ENCODE measurements at places on chromosomes 4 and X.

DNA sequence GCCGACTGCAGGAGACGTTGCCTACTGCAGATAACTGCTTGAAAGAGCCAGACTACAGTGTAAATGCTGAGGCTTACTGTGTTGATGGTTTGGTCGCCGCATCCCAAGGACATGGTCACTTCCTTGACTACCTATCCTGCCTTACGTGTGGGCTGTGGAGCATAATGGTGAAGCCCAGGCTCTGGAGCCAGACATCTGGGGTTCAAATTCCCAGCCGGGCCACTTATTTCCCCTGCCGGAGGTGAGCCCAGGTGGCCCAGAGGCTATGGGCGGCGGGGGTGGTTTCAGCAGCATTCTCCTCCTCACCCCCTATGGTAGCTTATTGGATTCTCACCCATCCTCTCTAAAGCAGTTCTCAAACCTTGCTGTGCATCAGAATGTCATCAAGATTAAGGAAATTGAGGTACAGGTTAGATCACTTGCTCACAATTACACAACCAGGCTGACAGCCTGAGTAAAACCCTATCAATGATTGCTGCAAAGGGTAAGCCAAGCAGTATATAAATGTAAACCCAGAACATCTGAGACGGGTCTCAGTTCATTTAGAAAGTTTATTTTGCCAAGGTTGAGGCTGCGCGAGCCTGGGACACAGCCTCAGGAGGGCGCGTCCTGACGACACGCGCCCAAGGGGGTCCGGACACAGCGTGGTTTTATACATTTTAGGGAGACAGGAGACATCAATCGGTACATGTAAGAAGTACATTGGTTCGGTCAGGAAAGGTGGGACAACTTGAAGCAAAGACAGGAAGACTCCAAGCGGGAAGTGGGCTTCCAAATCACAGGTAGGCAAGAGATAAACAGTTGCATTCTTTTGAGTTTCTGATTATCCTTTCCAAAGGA lies 48.5 kb downstream of the EVC start:
- no peak for DNase-seq

- DNase-seq = peak; percentile 59
Observed at GRCh38 chrX:39975101-39975925, 122.4 kb downstream of the BCOR start.

DNA sequence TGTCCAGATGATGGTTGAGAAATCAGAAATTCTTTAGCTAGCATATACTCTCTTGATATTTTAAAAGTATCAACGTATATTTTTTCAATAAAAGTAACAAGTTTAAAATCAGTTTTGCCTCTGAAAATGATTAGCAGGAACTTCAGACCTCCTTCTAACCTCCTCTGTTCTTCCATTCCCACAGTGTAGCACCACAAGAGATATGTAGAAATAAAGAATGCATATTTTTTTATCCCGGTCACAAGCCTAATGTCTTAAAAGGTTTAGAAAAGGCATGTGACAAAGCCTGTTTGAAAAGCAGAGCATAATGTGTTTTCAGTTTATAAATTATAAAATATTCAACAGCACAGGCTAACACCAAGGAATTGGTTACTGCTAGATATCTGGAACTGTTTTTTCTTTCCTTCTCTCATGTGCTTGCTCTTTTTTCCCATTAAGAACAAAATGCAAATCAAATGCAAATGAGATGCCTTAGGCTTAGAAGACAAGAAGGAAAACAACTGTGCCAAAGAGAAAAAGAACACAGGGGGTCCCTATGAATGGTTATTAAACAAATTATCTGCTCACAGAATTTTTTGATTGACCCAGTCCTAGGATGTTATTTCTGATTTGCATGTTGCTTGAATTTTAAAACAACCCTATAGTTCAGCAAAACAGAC lies 351.7 kb upstream of the FAM241A start:
- no peak for DNase-seq

DNA sequence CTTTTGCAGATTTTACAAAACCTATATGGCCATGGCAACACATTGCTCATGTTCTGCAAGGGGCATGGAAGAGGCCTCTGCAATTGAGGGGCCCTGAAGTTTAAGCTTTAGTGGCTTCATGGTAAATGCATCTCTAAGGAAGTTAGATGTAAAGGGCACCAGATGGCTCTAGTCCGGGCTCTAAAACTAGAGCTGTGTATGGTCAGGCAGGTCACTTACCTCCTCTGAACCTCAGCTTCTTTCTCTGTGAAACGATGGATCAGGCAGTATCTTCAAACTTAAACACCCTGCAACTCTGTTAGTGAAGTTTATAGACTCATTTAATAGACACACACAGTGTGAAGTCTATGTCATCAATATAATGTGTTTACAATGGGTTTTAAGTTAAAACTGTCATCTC lies 10.0 kb downstream of the MAGEB17 start:
- DNase-seq = no peak

GRCh38 chr4:73704314-73705055 lies 35.9 kb upstream of the CXCL8 start:
- DNase-seq = peak; percentile 100

DNA sequence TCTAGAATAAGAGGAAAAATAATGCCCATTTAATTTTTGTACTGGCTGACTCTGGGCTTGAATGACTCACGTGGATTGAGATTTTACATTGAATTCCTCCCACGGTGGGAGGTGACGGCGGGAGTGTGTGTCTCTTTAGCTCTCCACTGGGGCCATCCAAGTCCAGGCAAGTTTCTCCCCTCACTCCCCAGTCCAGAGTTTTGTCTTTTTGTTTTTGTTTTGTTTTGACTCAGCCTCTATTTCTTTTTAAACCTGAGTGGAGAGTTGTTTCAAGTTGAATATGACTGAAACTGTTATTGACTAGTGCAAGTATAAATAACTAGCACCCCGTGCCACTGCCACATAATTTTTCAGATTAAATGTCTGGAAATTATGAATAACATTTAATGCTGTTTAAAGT lies 13.6 kb downstream of the CHST7 start:
- peak; percentile 59 for DNase-seq

DNA sequence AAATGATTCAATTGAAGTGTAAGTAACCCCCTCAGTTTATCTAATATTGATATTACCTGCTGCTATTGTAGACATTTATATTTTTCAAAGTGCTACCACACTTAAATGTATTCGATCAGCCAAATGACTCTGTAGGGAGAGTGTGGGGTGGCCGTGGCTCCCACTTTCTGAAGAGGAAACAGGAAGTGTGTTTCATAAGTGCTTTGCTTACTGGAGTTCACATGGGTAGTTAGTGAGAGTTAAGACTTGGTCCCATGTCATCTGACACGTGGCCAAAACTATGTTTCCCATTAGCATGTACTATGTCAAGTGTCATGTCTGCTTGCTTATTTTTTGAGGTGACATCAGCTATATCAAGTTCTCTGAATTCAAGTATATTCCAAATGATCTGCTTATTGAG lies 308.1 kb upstream of the GATB start:
- DNase-seq = no peak

DNA sequence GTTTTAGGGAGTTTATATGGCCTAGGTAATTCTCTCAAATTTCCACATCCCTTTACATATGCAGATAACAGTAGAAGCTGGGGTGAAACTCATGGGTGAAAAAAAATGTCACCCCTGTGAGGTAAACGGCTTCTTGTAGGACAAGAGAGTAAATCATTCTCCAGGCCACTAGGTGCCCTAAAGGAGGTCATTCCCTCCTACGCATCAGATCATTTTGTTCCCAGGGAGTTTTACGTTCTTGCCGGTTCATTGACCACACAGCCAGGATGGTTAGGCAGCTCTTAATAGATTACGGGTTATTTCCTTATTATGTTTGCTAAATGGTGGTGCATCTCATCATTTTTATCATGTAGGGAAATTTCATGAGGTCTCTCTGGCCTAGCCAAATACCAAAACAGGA lies 225.8 kb upstream of the NOCT start:
- DNase-seq = no peak

GRCh38 chrX:41482154-41482850 lies 35.2 kb downstream of the NYX start:
- DNase-seq = no peak

GRCh38 chr4:127224556-127224955 lies 408.2 kb upstream of the INTU start:
- no peak for DNase-seq

GRCh38 chrX:41339148-41339547 lies 5.2 kb downstream of the DDX3X start:
- no peak for DNase-seq

DNA sequence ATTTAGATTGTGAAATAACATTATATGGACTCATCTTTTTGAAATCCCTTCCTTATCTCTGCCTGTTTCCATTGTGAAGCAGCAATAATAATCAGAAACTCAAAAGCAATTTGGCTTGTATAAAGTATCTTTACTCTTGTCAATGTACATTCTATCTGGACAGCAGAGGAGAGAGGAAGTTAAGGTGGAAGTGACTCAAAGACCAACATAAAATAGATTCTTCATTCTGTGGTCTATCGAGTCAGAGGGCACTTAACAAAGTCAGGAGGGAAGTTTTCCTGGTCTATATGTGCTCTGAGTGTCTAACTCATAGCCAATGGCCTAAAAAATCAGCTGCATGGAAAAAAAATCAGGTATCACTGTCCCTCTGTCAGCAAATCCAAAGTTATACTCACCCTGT lies 155.5 kb downstream of the EMCN start:
- peak; percentile 30 for DNase-seq

- DNase-seq = no peak
Observed at GRCh38 chrX:77440330-77440729, 6.9 kb upstream of the FGF16 start.

DNA sequence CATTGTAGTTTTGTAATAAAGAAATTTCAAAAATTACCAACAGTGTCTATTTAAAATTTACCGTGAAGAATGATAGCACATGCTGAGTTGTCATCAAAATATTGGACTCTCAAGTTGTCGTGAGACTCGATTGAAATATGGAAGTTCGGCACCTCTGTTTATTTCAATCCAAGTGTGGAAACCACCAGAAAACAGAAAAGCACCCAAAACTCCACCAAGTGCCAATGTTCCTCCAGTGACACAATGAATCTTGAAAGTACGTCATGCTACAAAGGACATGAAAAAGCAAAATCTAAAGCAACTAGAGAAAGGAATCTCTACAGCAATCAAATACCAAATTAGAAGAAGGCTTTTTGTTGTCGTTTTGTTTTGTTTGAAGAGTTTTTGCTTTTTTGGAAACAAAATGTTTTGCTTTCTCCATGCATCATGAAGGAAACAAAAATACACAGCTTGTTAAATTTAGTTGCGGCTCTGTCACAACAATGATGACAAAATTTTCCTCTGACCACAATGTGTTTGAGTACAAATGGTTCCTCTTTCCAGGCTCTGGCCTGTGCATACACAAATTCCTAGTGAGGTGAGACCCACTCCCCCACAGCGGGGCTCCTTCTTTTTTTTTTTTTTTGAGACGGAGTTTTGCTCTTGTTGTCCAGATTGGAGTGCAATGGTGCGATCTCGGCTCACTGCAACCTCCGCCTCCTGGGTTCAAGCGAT lies 9.6 kb upstream of the IL13RA1 start:
- no peak for DNase-seq

DNA sequence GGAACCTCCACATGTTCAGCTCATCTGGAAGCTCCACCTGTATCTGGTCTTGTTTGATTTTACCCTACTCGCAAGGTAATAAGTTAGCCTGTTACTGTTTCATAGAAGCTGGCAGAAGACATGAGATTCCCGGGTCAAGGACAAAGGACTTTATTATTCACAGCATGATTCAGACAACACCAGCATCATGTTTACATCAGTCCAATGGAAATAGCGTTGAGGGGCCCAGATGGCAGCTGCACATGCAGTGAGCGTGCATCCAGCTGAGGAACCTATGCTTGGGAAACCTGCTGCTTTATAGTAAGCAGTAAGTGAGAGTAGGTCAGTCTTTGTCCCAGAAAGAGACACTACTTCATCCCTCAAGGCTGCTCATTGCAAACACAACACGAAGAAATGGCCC lies 19.8 kb downstream of the TSPAN5 start:
- no peak for DNase-seq

DNA sequence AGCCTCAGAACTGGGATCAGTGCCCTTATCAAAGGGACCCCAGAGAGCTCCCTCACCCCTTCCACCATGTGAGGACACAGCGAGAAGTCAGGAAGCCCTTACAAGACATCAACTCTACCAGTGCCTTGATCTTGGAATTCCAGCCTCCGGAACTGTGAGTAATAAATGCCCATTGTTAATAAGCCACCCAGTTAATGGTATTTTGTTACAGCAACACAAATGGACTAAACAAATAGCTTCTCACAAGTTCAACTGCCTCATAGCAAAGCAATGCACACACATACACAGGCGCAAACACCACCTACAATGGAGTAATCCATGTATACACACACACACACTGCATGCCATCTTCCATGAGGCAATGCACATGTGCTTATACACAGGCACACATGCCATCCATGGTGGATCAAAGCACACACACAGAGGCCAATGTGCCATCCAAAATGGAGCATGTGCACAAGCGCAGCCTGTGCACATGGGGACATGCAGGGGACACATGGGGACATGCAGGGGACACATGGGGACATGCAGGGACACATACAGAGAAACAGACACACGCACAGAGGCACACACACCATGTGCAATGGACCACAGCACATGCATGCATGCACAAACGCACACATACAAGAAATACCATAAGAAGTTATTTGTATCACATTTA lies 137.6 kb upstream of the TBL1X start:
- DNase-seq = no peak

DNA sequence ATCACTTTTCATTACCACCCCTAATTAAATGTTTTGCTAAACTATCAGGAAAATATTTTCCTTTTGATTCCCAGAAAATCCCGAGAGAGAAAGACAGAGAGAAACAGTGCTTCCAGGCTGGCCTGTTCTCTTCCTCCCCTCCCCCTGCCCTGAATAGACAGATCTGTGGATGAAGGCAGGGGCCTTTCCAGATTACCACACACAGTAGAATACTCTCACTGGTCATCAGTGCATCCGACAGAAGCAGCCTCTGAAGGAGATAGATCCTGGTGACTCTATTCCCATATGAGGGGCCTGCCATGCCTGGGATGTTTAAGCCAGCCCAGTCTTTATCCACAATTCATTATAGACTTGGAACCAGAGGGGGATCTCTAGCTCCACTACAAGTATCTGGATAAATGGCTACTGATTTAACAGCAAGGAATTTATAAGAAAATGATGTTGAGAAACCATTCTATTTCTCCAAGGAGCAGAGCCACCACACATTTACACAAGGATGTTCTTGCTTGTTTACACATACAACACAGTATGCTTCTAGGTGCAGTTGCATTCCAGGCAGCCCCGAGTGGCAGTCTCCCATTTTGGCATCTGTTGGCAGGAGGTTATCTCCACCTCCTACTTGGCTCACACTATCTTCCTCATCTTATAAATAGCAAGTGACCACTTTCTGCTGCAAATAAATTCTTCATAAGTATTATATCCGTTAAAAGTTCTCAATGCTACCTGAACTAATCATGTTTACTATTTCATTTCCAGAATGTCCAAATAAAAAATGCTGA lies 115.8 kb downstream of the HS6ST2 start:
- no peak for DNase-seq

- no peak for DNase-seq
Observed at GRCh38 chrX:145532176-145532780, 285.0 kb downstream of the SPANXN1 start.

GRCh38 chrX:71615056-71615455 lies 3.3 kb downstream of the CXCR3 start:
- DNase-seq = no peak

Data from foreskin keratinocyte (primary cell).